Esophagus squamous epithelium (tissue), 5 donors: ENCODE measurements at places on chromosomes 7 and 10.

DNA sequence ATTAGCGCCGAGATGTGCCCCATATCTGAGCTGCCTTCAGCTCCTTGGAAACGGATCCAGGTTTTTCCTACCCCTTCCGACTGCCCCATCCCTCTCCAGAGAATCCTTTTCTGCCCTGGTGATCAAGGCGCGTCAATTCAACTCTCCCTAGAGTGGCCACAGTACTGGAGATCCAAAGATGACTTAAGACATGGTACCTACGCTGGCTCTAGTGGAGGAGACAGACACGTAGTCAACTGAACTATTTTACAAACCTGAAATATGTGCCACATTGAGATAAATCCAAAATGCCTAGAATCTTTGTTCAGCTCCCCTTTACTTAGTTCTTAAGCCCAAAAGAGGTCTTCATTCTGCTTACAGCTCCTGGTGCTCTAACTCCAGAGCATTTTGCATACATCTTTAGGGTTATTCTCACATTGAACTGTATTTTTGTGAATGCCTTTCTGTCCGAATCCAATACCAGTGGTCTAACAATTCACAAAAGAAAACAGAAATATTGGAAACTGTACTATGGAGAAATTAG lies 444 bp upstream of the TNPO3 start:
- no peak for DNase-seq

GRCh38 chr7:47518827-47519226 lies 63.1 kb downstream of the TNS3 start:
- no peak for DNase-seq

- DNase-seq: no peak
These were observed 15.6 kb downstream of the ATG9B start for GRCh38 chr7:151008511-151009323.

GRCh38 chr10:29734962-29735627 lies 100.3 kb upstream of the SVIL start:
- no peak for DNase-seq

- DNase-seq: no peak
These were observed 72.1 kb upstream of the INHBA start for GRCh38 chr7:41774966-41775365.

GRCh38 chr7:101598422-101598985 lies 30.6 kb downstream of the MYL10 start:
- no peak for DNase-seq

- no peak for DNase-seq
These were observed 114.6 kb downstream of the DNAJC1 start for GRCh38 chr10:21888959-21889358.

GRCh38 chr10:6964543-6964942 lies 384.5 kb upstream of the PRKCQ start:
- no peak for DNase-seq

DNA sequence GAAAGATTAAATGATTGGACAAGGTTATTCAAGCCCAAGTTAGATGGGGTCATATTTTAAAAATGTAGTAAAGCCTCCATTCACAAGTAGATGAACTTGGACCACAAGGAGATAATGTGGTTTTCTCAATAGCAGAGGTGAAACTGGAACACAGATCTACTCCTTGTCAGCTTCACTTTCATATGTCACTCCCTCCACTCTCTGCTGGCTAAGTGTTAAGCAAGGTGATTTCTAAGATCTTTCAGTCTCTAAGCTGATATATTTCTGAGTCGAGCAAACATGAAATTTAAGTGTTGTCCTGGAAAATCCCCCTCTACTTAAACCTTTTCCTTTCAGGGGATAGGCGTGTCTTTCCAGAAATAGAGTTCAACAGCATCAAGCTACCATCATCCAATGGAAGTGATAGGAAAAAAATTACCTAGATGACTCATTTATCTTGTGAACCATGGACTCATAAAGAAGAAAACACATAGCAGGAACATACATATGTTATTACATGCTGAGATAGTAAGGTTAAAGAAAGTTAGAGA lies 275.0 kb downstream of the PTEN start:
- no peak for DNase-seq

- DNase-seq: no peak
These were observed 410.9 kb downstream of the TYW1 start for GRCh38 chr7:67407392-67408071.

- no peak for DNase-seq
These were observed 38.3 kb upstream of the ZNF248 start for GRCh38 chr10:37895674-37896073.

GRCh38 chr10:6130848-6131470 lies 42.1 kb downstream of the RBM17 start:
- no peak for DNase-seq

DNA sequence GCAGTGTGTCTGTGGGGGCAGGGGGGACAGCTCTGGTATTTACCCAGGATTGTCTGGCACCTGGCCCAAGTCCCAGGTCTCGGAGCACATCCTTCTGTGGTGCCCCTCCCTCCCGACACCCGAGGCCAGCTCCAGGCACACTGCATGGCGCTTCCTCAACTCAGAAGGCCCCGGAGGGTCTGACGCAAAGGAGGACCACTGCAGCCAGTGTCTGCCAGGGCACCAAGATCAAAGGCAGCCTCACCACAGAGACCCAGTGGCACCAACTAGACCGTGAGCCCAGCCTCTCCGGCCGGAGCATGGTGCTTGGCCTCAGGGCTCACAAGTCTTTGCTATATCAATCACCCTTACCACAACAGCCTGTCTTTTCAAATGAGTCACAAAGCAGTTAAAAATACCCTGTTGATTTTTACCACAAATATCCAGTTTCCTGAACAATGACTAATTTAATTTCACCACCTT lies 99.3 kb upstream of the DDC start:
- no peak for DNase-seq

- DNase-seq: no peak
These were observed 5.4 kb upstream of the ZMYND11 start for GRCh38 chr10:129810-130209.

DNA sequence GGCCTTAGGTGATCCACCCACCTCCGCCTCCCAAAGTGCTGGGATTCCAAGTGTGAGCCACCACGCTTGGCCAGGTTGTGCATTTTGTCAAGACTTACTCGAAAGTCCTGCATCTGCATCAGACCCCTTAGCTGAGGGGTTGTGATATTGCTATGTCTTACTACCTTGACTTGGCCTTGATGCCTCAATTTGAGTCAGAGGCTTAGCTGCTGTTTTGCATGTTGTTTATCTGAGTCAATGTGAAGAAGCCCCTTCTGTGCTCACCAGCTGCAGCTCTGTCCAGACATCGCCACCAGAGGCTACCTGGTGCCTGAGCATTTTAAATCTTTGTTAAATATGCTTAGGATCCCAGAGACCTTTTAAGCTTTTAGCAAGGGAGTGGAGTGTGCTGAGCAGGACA lies 18.1 kb downstream of the UBE2D4 start:
- DNase-seq: no peak

- DNase-seq: no peak
These were observed 376.4 kb downstream of the TCERG1L start for GRCh38 chr10:130935128-130935439.

GRCh38 chr7:116970238-116970910 lies 17.1 kb downstream of the ST7 start:
- DNase-seq: no peak

GRCh38 chr7:90931986-90932916 lies 332.0 kb upstream of the FZD1 start:
- DNase-seq: no peak

GRCh38 chr7:87013840-87014190 lies 45.6 kb downstream of the ELAPOR2 start:
- no peak for DNase-seq

DNA sequence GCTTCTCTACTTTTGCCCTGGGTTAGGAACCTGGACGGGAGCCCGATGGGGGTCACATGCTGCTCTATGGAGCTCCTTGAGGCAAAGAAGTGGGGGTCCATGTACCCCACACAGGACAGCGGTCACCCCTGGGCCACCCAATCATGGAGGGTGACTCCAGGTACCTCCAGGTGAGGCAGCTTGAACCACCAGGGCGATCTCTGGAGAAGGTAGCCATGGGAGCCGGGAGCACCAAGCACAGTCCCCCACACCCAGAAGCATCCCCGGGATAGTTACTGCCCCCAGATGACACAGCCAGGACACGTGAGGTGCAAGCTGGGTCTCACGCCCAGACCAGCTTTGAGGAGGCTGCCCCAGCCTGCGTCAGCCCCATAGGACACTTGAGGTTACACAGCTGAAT lies 58.4 kb downstream of the C10orf143 start:
- no peak for DNase-seq

GRCh38 chr7:17105701-17106100 lies 192.8 kb upstream of the AHR start:
- no peak for DNase-seq

DNA sequence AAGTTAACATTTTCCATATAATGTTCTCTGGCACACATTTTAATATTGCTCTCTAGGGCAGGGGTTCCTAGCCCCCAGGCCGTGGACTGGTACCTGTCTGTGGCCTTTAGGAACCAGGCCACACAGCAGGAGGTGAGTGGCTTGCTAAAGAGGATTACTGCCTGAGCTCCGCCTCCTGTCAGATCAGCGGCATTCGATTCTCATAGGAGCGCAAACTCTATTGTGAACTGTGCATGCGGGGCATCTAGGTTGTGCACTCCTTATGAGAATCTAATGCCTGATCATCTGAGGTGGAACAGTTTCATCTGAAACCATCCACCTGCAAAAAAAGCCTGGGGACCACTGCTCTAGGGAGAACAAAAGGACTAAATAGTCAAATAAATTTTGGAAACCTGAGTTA lies 65.7 kb downstream of the EXOC6 start:
- no peak for DNase-seq

GRCh38 chr7:465710-466400 lies 53.8 kb downstream of the PDGFA start:
- no peak for DNase-seq

DNA sequence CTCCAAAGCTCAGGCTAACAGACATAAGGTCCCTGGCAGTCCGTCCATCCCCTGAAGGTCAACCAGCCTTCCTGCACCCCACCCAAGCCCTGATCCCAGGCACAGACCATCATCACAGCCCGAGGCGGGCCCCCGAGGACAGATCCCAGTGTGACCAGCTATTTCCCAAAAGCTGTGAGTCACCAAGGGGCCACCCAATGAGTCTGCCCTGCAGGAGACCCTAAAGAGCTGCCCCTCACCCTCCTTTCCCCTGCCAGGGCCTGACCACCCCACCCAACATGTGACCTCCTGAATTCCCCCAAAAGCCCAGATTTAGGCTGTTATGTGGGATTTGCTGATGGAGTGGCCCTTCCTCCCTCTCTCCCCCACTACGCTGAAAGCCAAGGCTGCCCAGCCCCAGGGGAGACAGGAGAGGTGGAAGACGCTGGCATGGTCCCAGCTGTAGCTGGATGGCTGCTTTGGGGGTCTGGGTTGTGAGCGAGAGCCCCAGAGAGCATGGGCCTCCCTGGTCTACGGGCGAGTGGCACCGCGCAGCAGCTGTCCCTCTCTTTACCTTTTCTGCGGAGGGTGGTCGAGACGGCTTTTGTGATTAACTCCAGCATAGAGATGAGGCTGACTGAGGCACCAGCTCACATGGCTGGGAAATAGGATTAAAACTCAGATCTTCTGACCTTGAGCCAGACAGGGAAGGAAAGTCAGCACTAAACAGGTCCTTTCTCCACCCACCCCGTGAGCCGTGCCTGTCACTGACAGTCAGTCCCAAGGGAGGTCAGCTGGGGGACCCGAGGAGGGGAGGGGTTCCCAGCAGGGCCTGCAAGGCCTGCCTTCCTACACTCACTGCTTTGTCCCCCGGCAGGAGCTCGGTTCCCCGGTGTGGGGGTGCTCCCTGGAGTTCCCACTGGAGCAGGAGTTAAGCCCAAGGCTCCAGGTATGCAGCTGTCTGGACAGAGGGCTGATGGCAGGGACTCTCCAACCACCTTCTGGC lies 16.7 kb downstream of the ELN start:
- no peak for DNase-seq

DNA sequence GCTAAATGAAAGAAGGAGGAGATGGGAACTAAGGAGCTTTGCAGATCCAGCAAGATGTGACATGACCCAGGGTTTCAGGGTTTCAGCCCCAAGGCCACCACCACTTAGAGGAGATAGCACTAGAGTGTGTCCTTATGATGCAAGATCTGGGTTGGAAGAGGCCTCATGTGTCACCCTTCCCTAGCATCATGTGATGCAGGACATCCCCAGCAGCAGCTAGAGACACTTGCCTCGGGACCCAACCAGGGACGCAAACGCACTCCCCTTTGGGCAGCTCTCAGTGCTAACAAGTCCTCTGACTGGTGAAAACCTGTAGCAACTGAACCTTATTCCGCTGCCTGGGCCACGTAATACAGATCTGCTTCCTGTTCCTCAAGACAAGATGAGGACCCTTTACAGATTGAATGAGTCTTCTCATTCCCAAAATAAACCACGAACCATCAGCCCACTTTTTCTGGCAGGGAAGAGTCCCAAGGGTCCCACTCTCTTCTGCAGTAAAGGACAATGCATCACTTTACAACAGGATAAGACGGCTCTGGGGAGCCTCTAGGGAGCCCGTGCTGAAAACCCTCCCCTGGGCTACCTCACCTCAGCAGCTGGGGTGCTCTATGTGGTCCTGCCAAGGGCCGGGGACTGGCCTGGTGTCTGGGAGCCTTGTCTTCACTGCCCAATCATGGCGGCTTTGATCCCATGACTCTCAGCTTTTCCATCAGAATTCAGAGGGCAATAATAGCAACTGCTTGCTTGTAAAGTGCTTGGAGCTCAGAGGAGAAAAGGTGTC lies 44.8 kb upstream of the GDF10 start:
- no peak for DNase-seq

- DNase-seq: no peak
These were observed 1.9 kb downstream of the ACSL5 start for GRCh38 chr10:112375721-112376395.

DNA sequence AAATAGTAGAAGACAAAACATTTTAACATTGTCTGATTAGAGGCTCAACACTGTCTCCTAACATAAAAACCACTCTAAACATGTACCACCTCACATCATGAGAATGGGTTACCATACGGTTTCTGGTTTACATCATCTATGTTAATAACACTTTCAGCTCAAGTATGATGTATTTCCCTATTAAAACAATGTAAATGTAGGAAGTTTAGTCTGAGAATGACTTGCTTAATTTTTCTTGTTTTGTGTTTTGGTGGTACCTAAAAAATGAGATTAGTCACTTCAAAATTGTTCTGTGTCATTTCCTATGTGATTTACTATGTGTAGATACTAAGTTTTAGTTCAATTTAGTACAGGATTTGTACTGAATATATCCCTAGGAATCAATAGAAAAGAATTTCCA lies 195.8 kb upstream of the SEMA3C start:
- no peak for DNase-seq

- no peak for DNase-seq
These were observed 58.0 kb downstream of the FAM171A1 start for GRCh38 chr10:15313047-15313446.
